ENCODE measurements at places on chromosomes 12 and 14.

GRCh38 chr12:52600941-52601481 is at the start of gene KRT72:
KRT72 (minus strand) TSS chr12:52601463; CDS start chr12:52601452, 11 bp downstream.
- no peak for DNase-seq

DNA sequence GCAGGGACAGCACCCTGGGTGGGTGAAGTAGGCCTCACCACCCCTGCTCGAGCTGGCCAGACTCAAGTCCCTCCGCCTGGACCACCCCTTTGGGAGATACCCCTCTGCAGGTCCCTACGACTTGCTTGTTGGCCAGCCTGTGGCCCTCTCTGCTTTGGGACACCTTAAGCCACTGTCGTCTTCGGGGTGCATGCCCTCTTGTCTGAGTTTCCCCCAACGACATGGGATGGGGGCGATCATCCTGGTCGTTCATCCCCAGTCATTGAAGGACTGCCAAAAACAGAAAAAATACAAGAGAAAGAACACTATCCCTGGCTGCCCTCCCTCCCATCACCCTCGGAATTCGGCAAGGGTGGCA is 151.1 kb downstream of the DPF3 start:
- DNase-seq: no peak

DNA sequence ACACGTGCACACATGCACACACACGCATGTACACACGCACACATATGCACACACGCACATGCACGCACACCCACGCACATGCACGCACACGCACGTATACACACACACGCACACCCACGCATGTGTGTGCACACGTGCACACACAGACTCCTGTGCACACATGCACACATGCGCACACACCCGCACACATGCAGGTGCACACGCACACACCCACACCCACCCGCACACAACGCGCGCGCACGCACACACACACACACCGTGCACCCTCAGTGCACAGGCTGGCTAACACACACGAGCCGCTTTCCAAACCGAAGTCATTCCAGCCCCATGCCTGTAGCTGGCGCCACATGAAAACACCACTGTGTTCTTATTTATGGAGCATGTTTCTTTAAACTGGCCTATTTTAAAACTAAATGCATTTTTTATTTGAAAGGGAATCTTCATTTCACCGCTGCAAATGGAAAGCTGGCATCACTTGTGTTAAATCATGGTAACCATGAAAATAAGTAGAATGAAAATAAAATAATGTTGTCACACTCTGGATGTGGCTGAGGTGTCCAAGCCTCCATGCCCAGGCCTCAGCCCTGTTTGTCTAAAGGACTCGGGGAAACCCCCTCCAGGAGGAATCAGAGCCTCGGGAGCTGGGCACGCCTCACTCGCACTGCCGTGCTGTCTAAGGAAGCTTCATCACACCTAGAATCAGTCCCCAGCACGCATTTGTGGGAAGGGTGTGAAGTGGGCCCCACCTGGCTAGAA is 45.1 kb downstream of the GALNT9 start:
- DNase-seq: no peak

DNA sequence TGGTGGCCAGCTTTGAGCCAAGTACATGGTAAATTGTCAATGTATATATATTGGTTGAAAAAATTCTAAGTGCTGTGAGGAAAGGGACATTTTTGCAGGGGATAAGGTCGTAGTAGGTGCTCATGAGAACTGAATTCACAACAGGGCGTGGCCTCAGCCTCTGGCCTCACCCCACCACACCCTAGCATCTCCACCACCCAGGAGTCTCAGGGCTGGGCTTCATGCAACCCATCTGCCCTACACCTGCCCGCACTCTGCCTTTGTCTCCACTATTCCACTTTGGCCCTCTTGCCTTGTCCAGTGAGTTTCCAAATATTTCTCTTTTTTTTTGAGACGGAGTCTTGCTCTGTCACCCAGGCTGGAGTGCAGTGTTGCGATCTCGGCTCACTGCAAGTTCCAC is 22.1 kb upstream of the AQP2 start:
- DNase-seq: no peak

GRCh38 chr14:89371585-89372511 is 45.2 kb downstream of the FOXN3 start:
- DNase-seq: no peak

GRCh38 chr12:130872179-130873096 is 572 bp downstream of the RAN start:
- no peak for DNase-seq

DNA sequence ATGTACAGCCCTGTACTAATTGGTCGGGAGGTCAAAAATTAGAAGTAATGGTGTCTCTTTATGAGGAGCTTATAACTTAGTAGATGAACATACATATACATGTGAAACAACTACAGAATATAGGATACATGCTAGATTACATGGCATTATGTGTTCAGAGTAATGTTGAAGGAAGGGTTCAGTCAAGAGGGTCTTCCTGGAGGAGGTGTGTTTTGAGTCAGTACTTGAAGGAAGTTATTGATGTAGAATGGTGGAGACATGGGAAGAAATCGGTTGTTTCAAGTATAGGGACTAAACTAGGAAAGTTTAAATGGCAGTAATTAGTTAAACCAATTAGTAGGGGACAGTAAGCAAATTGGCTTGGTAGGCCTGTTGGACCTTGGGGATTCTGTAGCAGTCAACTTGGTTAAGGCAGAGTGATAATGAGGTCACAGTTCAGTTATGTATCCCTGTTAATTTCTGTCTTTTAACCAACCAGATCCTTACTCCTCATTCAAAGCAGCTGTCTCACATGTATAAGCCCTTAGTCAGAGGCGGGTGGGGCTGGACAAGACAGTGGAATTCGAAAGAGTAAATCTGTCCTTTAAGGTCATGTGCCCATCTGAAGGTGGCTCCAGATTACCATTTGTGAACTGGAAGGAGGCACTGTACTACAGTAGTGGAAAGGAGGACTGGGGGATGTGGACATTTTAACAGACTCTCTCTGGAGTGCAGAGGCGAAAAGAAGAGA is 3.5 kb upstream of the ANKRD52 start:
- no peak for DNase-seq

DNA sequence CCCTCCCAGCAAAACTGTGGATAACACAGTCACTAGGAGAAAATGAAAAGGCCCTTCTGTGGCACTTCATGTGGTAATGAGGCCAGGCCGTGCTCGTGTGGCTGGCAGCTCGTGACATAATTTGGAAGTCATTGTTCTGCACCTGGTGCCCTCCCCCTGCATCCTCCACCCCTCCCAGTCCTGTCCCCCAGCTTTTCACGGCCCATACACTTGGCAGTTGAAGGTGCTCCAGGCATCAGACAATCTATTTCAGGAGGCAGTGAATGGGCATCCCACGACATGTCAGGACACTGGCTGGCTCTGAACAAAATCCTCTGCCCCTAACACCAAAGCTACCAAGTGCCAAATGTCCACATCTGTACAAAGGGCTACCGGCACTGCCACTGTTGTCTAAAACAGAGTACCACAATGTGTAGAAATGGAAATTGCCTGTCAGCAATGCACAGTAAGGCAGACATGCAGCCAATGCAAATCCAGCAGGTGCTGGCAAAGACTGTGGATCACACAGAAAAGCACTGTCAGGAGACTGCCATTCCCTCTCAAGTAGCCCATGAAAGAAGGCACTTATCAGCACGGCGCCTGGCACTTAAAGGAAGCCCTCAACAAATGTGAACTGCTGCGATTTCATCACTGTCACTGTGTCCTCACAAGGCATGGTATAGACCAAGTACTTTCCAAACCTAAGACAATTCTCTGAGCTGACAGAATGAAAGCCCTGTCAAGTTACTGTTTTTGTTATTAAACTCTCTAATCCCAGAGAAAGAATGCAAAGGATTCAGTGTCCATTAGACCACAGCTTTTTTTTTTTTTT is 39.1 kb downstream of the CORO1C start:
- no peak for DNase-seq

GRCh38 chr12:105426766-105427165 is 96.3 kb downstream of the C12orf75 start:
- DNase-seq: no peak

DNA sequence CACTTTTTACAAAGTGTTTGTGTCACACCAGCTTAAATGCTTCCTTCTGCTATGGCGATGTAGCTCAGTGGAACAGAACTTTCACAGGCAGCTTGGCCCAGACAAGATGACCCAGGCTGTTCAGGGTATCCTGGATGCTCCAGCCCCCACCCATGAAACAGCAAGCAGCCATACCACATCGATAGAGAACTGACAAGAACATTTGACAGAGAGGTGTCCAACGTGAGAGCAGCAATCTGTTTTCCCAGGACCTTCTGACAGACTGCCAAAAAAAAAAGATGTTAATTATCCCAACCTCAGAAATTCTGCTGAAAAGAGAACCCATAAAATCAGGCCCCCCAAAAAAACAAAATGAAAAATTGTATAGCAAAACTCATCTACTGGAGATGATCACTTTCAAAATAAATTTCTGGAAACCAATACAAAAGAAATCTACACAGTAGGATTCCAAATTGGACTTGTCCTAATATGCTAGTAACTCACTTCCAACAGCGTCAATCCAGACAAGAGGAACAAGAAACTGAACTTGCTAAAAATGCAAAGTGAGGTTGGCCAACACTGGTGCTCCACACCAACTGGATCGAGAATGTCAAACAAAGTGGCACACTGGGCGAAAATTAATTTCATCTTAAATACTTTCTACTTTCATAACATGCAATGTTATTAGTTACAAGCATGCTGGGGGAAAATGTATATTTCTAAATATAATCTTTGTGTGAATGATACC is 118.8 kb downstream of the DPF3 start:
- DNase-seq: no peak

DNA sequence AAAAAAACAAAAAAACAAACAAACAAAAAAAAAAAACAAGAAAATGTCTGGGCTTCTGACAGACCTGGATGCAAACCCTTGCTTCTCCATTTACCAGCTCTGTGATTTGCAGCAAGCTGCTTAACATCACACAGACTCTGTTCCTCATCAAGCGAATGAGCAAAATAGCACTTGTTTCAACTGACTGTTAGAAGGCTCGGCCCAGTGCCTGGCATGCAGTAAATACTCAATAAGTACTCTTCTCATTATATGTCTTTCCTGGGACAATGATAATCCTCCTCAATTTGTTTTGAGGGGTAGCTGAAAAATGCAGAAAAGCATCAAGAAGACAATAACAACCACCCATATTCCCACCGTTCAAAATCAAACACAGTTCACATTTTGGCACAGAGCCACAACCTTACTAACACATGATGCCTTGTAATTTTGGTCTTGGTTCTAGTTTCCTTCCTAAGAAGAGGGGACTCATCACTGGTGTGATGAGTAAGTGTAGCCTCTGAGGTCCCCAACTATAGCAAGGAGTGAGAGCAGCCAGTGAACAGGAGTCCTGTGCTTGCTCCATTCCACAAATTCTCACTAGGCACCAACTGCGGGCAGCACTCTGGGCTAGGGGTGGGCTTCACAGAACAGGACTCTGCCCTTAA is 60.4 kb downstream of the TTC7B start:
- DNase-seq: no peak

- DNase-seq: no peak
These were observed 23.5 kb downstream of the CKAP4 start for GRCh38 chr12:106224355-106224706.

DNA sequence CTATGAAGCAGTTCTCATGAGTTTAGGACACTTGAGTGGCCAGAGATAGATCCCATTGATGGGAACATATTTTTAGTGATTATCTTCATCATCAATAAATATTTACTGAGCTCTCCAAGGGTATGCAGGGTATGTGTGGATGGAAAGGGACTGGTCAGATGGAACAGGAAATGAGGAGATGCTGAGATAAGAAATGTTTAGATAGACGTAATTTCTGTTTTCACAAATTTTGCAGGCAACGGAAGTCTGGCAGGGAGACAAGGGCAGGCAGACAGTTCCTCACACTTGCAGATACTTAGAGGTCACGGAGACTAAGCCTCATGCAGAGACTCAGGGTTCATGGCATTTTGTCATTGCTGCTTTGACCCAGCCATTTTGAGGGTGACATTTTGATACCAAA is 24.3 kb downstream of the BCL2L14 start:
- DNase-seq: no peak

DNA sequence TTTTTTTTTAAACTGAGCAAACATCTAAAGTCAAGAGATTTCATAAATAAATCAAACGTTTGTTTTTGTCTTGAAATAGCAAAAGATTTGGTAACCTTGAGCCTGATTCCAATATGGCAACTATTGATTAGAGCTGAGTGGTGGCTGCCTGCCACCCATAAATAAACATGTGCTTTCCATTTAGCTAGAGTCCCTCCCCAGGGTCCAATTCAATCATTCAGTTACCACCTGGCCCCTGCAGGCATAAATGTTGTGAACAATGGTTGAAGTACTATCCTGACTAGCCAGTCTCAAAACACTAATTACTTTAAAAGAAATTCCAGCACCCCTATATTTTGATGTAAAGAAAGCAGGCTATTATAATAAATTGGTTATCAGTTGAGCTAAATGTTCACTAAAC is 129.7 kb upstream of the GRIP1 start:
- DNase-seq: no peak

DNA sequence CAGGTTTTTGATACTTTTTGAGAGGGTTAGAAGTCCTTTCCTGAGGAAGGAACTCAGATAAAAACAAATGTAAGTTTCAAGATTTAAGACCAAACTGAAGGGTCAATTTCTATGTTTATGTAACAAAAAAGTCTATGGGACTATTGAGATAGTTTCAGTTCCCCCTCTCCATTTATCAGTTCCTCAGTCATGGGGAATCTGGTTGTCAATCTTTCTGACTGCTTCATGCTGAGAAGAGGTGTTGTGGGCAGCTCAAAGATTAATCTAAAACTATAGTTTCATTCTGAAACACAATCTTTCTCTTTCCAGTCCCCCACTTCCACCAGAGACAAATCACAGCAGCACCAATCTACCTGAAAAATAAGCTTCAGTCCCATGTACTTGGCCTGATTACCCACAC is 93.7 kb downstream of the KCNMB4 start:
- no peak for DNase-seq

GRCh38 chr14:34257505-34257904 is 204.5 kb downstream of the SPTSSA start:
- no peak for DNase-seq

DNA sequence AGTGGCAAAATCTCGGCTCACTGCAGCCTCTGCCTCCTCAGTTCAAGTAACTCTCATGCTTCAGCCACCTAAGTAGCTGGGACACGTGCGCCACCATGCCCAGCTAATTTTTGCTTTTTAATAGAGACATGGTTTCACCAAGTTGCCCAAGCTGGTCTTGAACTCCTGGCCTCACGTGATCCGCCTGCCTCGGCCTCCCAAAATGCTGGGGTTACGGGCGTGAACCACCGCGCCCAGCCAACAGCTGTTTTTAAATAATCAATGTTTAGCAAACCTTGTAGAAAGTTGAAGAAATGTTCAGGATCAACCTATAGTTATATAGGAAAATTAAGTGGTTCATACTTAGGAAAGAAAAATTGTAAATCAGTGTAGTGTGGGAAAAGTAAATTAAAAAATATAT is 6.0 kb upstream of the HSP90AA1 start:
- no peak for DNase-seq

DNA sequence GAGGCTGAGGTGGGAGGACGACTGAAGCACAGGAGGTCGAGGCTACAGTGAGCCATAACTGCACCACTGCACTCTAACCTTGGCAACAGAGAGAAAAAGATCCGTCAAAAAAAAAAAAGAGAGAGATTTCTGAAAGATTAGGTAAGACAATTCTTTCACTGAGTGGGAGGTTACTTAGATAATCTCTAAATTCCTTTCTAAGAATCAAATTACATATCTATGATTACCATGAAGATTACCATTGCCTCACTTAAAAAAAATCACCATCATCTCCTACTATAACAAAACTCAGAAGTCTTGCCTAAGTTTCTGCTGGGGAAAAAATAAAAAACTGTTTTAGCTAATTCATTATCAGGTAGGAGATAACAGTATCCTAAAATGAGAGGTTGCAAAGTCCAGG is 366.7 kb downstream of the DUSP6 start:
- no peak for DNase-seq
